Fibroblast of pulmonary artery (primary cell): ENCODE measurements at places on chromosomes 2 and 18.

- DNase-seq = peak; percentile 31
Measured at GRCh38 chr18:55351241-55351691, 236.7 kb downstream of the TCF4 start.

- DNase-seq = peak; percentile 27
Measured at GRCh38 chr2:218570850-218571249, 2.2 kb downstream of the CNOT9 start.

GRCh38 chr2:71901466-71901865 lies 246.2 kb downstream of the CYP26B1 start:
- no peak for DNase-seq

- no peak for DNase-seq
Measured at GRCh38 chr2:231667496-231667895, 40.8 kb upstream of the PTMA start.

- peak; percentile 66 for DNase-seq
Measured at GRCh38 chr2:141393214-141393545, 737.6 kb downstream of the LRP1B start.

- peak; percentile 72 for DNase-seq
Measured at GRCh38 chr18:60892855-60893254, 440.4 kb upstream of the CDH20 start.

DNA sequence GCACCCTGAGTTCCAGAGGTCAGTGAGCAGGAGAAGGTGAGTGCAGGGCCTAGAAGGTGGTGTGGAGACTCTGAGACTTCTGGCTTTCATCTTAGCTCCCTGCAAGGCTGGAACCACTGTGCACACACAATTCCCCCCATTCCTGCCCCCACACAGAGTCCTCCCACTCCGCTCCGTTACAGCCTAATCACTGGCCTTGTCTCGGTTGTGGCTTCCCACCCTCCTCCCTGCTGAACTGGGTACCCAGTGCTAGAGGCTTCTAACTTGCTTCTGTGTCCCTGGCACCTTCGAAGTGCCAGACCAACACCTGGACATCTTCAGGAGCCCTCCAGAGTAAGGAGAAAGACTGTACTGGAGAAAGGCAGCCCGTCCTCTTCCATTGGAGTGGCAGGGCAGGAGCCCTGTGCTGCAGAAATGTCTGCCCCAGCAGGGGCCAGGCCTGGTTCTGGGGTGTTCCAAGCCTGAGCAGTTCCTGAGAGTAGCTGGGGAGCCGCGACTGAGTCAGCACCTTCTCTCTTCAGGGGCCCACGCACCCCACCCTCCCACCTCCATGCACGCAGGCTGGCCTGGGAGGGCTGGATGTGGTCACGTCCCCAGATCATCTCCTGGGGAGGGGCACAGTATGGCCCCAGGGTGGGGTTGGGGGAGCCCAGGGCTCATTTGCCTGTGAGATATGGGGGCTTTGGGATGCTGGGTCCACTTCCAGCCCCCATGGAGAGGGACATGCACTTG lies 23.4 kb downstream of the CROCC2 start:
- no peak for DNase-seq

- DNase-seq = no peak
Measured at GRCh38 chr2:31219131-31219969, 2.0 kb upstream of the CAPN14 start.

- peak; percentile 73 for DNase-seq
Measured at GRCh38 chr2:70946832-70947442, 11.2 kb downstream of the ATP6V1B1 start.

DNA sequence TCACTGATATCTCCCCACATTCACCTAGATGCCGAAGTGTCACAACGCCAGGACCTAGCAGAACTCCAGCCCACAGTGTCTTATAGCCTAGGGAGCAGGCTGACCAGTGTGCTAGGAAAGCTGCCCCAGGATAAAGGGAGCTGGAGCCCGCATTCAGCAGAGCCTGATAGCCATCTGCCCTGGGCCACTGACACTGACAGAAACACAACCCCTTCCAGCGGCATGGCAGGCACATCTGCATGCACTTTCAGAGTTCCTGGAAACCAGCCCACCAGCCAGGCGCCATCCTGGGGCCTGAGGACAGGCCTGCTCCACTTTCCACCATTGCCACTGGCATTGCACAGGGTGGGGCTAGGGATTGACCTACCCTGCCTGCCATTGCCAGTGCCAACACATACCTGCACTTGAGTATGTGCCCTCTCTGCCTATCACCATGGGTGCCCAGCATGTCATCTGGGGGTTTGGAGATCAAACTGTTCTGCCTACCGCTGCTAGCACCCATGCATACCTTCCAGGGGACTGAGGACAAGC lies 290.1 kb upstream of the KLHL14 start:
- no peak for DNase-seq

DNA sequence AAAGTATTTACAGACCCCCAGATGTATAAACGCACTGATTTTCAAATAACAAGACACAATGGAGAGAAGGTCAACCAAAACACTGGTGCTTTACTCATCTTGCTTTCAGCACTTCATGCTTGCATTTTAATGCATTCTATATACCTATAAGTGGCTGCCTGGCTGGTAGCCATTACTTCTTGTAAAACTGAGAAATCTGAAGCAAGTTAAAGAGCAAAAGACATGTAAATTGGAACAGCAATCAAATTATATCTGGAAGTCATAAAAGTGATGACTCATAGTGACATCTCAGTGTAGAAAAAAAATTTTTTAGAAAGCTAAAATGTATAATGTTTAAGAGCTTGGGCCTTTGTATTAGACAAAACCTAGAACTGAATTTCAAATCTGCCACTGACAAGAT lies 106.2 kb downstream of the CCDC141 start:
- DNase-seq = no peak

DNA sequence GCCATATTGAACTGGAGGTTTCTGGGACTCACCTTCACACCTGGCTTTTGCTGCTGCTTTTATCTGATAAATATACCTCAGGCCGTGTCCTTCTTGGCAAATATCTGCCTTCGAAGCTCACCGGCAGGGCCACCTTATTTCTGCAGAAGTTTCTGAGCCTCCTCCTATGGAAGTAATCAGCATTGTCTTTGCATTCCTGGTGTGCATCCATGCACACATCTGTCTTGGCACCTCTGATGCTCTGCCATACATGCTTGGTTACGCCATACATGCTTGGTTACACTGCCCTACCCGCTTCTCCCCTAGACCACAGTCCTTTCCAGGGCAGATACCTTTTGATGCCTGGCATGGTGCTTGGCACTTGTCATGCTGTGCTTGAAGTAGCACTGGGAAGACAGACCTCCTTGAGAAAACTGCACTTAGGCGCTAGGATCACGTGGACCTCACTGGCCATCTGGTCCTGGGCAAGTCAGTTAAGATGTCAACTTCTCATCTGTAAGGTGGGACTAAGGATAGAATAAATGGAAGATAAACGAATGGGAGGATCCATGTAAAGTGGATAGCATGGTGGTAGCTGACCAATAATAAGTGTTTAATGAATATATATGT lies 66.8 kb downstream of the ZNF236 start:
- no peak for DNase-seq

DNA sequence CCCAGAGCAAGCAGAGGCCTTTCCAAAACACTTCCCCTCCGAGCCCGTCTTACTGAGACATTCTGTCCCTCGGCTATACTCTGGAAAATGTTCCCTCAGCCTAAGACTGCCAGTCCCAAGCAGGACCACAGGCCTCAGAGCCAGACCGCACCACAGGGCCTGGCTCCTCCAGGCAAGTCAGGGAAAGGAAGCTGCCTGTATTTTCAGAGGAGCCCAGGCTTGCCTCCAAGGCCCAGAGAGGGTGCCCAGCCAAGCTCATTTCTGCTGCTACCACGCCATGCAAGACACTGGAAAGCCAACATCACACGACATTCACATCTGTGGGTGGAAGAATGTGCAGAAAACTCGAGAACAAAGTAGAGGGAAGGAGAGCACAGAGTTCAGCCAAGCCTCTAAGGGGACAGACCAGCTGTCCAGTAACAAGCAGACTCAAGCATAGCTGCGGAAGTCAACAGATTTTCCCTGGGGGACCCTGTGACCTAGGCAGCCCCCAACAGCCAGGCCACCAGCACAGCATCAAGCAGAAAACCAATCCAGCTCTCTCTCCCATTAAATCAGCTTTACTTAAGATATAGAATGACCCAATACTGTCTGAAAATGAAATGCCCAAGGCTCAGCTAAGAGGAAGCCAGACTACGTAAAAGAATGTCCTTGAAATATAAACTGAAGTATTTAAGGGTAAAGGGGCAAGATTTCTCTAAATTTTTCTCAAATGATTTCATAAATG lies 123.9 kb downstream of the ZFP36L2 start:
- DNase-seq = peak; percentile 28

DNA sequence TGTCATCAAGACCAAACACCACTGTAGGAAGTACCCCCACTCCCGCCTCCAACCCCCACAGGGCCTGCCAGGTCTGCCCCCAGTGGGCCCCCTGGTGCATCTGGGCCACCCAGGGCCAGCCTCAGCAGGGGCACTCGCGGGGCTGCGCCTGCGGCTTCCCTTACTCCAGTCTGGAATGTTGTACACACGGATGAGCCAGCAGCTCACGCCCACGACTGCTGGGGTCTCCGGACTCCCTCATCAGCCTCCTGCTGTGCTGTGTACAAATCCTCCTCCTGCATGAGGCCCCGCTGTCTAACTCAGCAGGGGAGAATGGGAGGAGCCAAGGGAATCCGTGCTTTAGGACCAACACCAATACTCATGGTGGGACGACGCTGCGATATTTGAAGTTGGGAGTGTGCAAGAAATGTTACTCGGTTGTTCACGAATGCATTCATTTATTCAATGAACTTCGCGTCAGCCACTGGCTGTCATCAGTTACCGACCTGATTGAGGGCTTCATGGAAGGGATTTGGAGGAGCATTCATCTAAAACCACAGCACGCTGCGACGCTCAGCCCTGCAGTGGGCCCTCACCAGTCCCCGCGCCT lies 654 bp upstream of the ASB1 start:
- peak; percentile 71 for DNase-seq

- DNase-seq = no peak
Measured at GRCh38 chr2:43125090-43125998, 101.1 kb downstream of the ZFP36L2 start.

- DNase-seq = no peak
Measured at GRCh38 chr18:47745227-47745626, 185.2 kb downstream of the SMAD2 start.

DNA sequence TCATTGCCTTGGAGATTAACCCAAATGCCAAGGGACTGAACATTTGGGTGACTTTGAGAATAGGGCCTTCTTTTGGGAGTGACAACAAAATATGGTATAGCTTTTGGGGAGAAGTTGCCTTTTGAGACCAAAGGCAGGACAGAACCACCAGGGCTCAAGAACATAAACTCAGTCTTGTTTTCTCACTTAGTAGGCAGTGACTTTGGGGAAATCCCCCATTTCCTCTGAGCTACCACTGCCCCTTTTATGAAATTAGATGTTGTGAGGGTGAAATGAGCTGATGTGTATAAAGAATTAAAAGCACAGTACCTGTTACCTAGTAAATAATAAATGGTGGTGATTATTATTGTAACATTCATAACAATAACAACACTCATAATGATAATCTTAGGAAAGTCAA lies 36.5 kb downstream of the GPD2 start:
- no peak for DNase-seq

DNA sequence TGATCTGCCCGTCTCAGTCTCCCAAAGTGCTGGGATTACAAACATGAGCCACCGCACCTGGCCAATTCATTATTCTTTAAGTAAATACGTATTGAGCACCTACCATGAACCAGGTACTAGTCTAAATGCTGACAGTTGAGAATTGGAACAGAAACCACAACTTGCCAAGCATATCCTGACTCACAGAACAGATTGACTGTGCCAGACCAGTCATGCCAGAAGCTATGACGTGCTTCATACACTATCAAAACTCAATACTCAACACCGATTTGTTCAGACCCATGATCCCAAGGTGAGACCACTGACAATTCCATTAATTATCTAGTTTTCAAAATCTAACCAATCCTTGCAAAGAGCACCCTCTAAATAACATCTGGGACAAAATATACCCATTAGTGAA lies 148.6 kb downstream of the B3GNT2 start:
- DNase-seq = no peak

GRCh38 chr2:137921105-137921880 lies 43.0 kb upstream of the HNMT start:
- DNase-seq = no peak

GRCh38 chr18:62880673-62881364 lies 165.5 kb downstream of the PHLPP1 start:
- no peak for DNase-seq

- DNase-seq = no peak
Measured at GRCh38 chr2:222615320-222615719, 40.6 kb downstream of the FARSB start.

DNA sequence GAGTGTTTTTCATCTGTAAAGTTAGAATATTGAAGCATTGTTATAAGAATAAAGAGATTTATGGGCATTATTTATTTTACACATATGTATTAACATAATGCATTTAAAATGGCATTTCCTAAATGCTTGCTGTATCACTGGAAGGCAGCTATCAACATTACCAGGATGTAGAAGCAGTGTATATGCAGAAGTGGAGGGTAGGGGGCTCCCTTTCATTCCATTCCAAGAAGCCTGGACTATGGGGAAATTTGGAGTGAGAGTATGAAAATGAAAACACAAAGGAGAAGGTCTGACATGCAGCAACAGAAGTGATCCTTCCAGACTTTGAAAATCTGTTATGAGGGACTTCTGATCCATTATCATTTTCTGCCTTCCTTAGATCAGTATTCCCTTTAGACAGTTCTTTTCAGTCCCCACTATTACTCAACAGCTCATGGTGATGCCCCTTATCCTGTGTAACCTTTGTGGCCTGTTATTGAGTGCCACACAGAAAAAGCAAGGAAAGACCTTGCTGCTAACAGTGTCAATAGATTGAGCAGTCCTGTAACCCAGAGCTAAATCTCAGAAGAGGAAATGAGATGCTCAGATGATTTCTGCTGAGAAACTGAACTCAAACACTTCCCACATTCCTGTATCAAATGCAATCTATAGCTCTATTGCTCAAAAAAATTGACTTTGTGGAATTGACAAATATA lies 216.6 kb downstream of the HNMT start:
- peak; percentile 11 for DNase-seq

- peak; percentile 93 for DNase-seq
Measured at GRCh38 chr2:215758691-215759090, 254.7 kb downstream of the MREG start.

DNA sequence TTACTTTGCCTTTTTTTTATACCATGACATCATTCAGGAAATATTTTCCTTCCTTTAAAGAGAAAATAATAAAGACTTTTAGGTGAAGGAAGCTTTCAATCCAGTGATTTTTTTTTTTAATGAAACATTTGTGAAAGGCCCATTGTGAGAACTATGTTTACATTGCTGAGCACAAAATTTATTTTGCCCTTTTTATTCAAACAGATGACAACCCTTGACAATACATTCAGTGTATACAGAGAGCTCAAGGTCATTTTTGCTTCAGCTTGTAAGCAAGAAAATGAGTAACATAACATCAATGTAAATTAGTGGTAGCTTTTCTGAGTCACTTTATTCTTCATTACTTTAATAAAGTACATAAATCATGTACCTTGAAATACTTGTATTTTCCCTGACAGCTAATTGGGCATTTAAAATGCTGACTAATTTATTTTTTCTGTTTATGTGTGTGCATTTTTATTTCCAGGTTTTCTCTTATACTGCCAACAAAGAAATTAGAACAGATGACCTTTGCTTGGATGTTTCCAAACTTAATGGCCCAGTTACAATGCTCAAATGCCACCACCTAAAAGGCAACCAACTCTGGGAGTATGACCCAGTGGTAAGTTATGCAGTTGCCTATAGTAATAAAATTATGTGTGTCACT lies 121.6 kb downstream of the GALNT1 start:
- peak; percentile 6 for DNase-seq
